Fibroblast of skin of left biceps (primary cell): ENCODE measurements at places on chromosomes 4 and X.

- DNase-seq, result no peak
These were observed 2305.1 kb upstream of the AGA start for GRCh38 chr4:179747218-179747910.

GRCh38 chr4:163384434-163384833 lies 40.7 kb downstream of the NPY5R start:
- DNase-seq, result no peak

GRCh38 chrX:4735299-4735698 lies 1021.9 kb upstream of the PRKX start:
- no peak for DNase-seq

DNA sequence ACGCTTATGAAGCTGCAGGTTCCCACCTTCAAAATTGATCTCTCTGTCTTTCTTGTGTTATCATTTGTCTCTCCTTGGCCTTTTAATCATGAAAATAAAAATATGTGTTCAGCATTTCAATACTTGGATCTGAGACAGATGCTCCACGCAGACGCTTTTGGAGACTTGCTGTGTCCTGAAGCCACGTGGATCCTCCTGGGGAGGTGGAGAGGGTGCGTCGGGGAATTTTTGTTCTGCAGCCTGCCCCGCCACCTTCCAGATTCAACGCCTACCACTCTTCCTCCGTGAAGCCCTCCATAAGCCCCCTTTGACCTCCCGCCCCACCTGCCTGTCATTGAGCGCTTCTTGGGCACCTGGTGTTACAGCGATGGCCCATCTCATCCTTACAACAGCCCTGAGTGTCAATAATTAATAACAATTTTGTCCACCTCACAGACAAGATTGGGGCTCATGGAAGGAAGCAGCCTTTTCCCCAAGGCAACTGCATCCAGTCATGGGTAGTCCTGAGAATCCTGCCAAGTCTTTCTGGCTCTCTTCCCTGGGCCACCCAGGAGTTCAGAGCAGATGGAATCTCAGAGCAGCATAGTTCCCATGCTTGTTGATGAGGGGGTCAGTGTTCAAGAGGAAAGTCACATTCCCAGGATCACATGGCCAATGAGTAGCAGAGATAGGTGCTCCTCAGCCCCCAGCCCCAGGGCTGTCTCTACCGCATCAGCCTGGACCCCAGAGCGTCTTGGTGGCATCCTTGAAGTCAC lies 172.6 kb upstream of the PSAPL1 start:
- peak; percentile 39 for DNase-seq

DNA sequence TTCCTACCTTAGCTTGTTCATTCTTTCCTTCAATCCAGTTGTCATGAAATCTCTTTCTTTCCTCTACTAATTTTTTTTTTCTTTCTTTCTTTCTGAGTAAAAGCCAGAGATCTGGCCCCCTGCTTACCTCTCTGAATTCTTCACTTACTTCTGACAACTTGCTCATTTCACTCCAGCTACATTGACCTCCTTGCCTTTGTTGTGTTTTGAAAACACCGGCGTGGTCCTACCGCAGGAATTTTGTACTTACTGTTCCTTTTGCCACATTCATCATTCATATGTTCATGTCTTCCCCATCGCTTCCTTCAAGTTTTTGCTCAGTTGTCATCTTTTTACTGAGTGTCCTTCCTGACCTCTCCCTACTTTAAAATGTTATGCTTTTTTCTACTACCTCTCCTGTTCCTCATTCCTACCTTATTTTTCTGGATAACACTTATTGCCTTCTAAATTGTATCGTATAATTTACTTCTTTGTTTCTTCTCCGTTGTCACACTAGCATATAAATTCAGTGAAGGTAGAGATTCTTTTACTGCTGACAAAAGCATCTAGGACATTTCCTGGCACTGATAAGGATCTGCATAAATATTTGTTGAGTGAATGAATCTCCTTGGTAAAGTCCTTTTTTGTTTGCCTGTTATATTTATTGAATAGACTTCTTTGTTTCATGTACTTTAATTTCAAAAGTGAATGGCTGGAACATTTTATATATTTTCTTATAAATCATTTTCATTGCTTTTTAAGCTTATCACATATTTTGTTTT lies 74.4 kb downstream of the NFKB1 start:
- no peak for DNase-seq

DNA sequence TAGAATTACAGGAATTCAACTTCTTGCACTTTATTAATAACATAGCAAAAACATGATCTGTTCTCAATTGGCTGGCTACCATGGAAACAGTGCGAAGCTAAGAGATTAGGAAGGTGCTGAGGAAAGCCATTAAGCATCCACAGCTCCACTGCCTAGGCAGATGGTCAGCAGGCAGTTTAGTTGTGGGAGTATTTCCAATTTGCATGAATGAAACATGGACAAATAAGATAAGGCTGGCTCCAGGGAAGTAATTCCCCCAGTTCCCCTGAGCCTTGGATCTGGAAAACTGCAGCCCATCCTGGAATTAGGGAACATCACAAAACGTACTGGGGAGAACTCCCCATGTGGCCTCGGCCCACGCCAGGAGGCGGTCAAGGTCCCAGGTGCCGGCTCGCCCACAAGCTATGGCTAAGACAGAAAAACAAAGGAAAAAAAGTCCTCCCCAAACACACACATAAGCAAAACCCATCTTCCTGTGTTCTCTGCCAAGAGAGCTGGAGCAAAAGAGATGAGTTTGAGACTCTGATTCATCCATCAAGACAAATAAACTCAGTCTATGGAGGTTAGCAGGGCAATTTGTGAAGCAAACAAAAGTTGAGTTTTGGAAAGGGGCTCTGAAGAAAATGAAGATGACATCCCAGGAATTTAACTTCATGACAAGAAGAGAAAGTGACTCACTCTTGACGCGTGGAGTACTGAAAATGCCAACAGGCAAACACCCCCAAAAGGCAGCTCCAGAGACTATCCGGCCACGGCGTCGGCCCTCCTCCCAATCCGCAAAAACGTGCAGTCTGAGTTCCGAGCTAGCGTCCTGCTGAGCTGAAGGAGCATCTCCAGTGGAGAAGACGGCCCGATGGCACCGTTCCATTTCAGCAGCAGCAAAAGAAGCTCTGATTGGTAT lies 45.1 kb downstream of the IGFBP7 start:
- peak; percentile 73 for DNase-seq

DNA sequence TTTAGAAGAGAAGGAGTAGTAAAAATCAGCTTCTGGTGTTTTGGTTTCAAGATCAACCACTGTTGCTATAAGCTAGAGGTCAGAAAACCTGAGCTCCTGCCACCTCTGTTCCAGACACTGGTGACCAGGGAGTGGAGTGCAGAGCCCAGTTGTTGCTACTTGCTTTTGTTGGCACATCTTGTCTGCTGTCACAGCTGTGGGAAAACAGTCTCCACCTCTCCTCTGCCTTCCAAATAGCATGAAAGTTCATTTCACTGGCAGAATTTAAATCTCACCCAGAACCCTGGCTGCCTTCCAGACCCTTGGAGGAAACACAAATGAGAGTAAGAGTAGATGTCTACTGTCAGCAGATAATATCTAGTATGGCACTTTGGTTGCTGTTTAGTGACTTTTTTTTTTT lies 297.5 kb upstream of the KLF3 start:
- DNase-seq, result no peak

DNA sequence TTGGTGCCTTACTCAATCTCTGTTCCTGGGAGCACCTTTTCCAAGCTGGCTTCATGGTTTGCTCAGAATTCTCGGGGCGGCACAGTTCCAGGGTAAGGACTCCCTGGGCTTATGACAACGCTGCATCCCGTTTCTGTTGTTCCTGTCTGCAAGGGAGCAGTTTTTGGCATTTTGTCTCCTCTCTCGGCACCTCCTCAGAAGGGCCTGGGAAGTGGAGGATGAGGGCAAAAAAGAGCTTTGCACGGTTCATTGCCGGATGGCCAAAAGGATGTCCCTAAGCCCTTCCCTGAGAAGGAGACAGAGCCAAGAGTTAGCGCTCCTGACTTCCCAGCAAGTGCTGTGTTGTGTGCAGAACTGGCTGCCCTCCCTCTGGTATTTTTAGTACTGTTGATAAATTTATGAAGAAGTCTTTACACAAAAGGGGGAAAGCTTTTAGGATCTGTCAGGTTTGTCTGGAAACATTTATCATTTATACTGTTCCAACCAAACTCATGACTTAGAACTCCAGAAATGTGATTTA lies 13.4 kb downstream of the SRD5A3 start:
- DNase-seq, result no peak

DNA sequence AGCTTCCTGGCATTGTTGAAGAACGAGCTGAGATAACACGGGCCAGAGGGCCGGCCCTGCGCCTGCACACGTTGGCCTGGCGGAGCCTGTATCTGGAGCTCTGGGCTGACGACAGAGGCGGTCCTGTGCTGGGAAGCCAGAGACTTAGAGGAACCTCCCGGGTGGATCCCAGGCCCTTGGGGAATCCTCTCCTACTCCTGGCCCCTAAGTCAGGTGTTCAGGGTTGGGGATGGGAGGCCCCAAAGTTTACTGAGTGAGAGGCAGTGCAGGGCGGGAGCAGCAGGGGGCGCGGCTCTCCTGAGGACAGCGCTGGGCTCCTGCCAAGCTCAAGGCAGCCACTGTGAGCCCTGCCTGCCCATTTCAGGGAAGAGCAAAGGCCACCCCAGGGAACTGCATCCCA lies 2.5 kb upstream of the HTRA3 start:
- no peak for DNase-seq

- no peak for DNase-seq
These were observed 80.0 kb downstream of the ARSJ start for GRCh38 chr4:113899271-113900070.

DNA sequence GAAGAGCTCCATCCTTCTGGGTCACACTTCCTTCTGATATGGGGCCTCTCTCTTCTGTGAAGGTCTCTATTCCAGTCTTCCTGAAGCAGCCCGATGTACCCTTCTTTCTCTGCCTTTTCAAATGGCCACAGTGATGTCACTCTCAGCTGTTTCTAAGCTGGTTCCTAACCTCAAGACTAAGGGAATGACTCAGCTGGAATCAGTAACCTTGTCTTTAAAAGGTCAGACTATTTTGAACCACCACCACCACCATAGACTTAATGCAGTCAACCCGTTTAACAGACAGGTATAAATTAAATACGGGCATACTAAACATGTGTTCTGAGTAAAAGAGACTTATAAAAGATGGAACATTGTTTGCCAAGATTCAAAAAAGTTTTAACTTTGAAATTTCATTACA lies 121.0 kb downstream of the PPA2 start:
- no peak for DNase-seq

GRCh38 chr4:75542824-75543223 lies 13.0 kb upstream of the ODAPH start:
- DNase-seq, result no peak
